Stimulated activated CD4-positive, alpha-beta T cell treated with anti-CD3 and anti-CD28 coated beads, Interleukin-12 subunit alpha, Interleukin-12 subunit beta, amount 100 ng/mL, for 24 hours (primary cell): ENCODE measurements at places on chromosomes 2 and 18.

DNA sequence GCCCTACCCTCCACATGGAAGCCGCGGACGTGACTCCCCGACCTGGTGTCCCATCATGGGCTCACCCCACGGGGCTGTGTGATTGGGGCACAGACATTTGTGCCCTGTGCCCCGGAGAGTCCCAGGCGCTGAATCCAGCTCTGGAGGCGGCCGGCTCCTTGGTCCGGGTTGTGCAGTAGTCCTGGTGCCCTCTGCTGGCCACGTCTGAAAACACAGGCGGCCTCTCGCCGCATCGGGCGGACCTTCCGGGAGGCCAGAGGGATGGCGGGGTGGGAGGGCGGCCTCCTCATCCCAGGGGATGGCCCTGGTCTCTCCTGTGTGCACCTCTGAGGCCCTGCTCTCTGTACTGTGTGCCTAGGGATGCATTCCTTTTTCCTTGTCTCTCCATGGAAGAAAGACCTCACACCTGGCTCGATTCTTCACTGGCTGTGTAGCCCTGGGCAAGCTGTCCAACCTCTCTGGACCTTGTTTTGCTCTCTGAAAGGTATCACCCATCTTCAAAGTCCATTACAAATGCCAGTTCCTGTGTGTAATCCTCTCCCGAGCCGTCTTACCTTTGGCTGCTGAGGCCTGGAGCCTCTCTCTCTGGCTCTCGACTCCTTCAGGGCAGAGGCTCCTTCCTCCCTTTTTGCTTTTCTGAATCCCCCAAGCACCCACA is 27.6 kb downstream of the CELF4 start:
- no peak for DNase-seq

DNA sequence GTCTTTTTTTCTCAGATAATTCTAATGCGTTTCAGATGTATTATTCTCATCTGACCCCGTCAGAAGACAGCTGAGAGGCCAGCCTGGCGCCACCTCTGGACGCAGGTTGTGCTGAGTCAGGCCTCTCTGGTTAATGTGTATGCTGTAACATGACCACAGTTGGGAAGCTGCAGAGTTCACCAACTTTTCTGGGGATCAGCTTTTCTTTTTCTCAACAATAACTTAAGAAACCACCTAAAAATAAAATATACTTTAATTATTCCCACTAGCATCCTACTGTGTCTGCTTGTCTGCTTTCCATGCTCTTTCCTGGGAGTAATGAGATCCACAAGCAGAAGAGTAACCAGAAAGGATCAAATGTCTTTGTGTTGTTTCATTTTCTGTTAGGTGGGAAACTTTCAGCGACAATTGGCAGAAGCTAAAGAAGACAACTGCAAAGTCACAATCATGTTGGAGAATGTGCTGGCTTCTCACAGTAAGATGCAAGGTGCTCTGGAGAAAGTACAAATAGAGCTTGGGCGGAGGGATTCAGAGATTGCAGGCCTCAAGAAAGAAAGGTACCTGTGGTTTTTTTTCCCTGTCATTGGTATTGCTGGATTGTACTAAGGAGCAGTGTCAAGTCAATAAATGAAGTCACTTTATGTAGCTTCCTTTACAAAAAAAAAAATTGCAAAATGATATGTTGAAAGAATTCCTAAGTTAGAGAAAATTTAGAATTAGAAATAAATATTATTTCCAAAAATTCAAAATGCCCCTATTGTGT is 79.8 kb downstream of the CCDC150 start:
- DNase-seq: no peak

DNA sequence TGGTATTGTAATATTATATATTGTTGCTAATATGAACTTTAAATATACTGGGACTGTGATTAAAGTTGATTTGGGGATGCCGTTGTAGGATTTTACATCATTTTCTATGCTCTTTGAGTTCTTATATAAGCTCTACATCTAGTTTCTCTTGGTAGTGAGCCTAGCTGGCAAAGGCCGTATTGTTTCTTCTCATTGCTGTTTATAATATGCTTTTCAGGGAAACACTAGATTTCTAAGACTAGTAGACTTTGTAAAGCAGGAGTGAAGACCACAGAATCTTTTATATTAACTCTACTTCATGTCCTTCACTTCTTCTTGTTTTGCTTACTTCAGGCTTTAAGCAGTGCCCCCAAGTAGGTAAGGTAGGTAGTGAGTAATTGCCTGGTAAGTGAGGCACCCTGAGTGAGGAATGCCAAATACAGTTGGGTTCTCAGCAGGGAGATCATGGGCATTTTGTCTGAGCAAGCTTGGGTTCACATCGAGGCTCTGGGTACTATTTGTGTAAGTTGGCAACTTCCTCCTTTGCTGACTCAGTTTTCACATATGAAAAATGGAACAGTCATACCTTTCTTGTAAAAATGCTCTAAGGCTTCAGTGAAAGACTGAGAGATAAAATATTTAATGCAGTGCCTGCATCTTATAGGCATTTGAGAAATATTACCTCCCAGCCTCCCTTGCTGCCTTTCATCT is 96.4 kb downstream of the RNF144A start:
- DNase-seq: no peak

- DNase-seq: no peak
These were observed 744.4 kb downstream of the KCNJ3 start for GRCh38 chr2:155442755-155443372.

DNA sequence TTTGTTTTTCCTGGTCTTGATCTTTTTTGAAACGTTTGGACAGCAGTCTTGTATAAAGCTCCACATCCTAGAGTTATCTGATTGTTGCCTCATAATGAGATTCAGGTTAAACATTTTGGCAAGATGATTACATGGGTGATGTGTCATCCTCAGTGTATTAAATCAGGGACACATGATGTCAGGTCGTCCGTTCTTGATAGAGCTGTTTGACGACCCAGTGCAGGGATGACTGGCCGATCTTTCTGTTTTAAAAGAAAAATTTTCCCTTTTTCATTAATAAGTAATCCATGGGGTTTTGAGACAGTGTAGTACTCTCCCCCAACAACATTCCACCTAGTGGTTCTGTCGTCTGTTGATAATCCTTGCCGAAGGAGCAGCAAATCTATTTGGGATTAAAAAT is 44.5 kb upstream of the SERPINB2 start:
- no peak for DNase-seq

DNA sequence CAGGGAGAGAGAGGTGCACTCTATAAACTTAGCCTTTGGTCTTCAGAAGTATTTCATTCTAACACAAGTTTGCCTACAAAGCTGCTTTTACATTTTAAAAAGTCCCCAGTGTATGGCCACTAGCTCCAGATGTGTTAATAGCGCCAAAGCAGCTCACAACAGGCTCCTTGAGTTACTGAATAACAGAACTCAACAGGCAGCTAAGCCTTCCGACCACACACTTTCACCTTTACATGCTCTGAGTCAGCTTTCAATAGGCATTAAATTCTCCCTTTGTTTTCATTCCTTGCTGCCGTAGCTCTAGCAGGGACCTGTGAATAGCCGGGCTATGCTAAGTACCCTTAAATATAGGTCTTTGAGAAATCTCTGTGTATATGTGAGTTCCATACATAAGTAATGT is 262.8 kb upstream of the PARD3B start:
- DNase-seq: no peak

GRCh38 chr2:150095361-150096095 is 391.9 kb downstream of the RND3 start:
- no peak for DNase-seq

GRCh38 chr18:23703057-23703986 is 14.1 kb downstream of the LAMA3 start:
- DNase-seq: no peak

DNA sequence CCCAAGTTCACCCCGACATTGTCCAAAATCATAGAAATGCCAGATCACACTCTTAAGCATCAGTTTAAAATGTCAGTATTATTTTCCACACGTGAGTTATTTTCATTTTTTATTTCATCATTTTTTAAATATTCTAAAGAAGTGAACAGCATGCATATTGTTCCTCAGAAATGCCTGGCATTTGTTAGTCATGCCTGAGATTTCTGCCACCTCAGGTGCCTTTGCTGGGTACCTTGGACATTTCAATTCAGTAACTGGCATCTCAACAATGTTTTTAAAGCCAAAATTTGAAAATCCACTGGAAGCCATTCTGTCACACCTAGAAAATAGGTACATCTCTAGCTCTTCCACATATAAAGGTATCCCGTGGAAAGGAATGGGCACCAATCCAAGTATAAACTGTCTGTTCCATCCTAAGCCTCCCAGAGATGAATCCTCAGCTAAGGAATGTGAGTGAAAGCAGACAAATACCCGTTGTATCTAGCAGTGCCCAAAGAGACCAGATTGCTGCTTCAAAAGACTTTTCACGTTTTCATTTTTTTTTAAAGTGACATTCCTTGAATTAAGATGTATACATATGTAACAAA is 159.8 kb downstream of the ZNF385B start:
- no peak for DNase-seq

GRCh38 chr2:111159641-111160040 is 38.9 kb downstream of the BCL2L11 start:
- DNase-seq: no peak

DNA sequence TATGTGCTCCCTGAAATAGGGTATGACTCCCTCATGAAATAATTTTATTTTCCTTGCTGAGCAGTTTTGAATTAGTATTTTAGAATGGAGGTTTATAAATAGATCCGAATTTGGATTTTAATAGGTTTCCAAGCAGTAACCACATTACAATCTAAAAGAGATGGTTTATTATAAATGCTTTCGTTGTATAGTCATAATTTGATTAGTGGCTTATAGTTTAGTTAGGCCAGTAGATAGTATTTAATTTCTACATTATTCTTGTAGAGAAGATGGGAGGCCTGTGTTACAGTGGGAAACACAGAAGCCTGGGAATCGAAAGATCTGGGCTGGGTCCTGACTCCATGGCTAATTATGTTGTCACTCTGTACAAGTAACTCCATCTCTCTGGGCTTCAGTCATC is 6.7 kb downstream of the CAB39 start:
- DNase-seq: no peak
